Neuronal stem cell (in vitro differentiated cells): ENCODE measurements at places on chromosomes 5 and 9.

GRCh38 chr5:100654895-100655294 is 119.7 kb downstream of the FAM174A start:
- DNase-seq, result no peak

GRCh38 chr9:109901201-109901600 is 121.2 kb downstream of the PALM2AKAP2 start:
- no peak for DNase-seq

DNA sequence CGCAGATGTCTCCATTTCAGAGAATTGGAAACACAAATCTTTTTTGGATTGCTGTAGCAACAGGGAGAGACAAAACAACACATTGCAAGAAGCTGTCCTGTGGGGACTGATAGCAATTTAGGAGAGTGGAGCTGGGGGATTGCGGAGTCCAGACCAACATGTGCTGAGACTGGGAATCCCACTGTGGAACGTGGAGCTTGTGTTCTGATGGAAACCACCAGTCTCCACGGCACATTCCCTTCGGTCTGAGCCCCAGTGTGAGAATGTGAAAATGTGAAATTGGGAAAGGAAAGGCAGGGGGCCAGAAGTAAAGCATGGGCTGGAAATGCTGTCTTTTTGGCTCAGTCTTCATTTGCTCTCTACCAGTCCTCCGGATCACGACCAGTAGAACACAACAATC is 348.8 kb upstream of the TNC start:
- DNase-seq, result no peak

DNA sequence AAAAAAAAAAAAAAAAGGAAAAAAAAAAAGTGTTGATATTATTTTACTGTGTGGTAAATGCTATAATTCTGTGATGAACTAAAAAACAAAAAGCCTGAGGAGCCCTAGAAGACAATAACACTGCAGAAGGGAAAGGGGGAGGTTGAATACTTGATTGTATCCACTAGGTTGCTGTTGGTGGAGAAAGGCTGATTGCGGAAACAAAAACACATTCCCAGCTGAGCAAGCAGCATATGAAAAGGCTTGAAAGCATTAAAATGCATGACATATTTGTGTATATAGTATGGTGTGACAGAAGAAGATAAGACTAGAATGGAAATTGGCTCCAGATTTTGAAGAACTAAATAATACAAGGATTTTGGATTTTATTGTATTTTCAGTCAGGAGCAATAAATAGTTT is 8.9 kb downstream of the RABGAP1 start:
- no peak for DNase-seq

DNA sequence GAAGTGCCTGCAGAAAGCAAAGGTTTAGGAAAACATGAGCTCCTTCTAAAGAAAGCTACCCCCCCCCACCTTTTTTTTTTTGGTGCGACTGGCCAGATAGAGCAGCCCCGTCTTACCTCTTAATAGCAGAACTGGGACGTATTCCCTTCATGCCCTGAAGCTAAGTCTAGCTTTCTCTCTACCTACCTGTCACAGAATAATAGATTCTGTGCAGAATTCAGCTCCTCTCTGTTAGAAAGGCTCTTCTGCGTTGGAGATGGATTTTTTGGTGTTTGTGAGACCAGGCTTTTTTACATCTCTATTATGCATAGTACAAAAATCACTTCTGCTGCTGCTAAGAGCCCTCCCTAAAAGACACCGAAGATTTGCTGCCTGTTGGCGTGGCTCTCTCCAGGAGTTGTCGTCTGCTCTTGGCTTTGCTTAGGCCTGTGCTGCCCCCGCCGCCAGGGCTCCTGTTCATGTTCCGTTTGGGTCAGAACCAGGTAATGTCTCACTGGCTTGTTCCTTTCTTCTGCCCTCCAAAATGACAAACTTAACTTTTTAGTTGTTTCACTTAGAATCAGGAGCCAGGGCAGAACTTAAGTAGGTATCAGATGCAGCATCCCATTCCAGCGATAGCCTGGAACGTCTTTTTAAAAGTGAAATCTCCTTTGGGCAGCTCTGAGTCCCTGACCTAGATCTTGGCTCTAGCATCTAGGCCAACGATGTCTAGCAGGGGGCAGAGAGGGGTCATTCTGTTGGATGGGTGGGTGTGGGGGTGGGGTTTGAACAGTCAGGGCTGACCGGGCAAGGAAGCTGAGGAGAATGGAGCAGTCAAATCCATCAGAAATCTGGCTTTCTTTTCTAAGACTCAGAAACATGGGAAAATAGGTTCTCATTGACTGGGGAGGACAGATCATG is 2.5 kb downstream of the TRIO start:
- DNase-seq, result no peak

GRCh38 chr5:131204964-131205363 is 34.2 kb downstream of the LYRM7 start:
- DNase-seq, result no peak

- no peak for DNase-seq
Measured at GRCh38 chr5:142783601-142784341, 13.6 kb downstream of the ARHGAP26 start.

- DNase-seq, result no peak
Measured at GRCh38 chr9:17776735-17777134, 197.9 kb downstream of the SH3GL2 start.

- no peak for DNase-seq
Measured at GRCh38 chr9:89664010-89664409, 59.2 kb downstream of the GADD45G start.

DNA sequence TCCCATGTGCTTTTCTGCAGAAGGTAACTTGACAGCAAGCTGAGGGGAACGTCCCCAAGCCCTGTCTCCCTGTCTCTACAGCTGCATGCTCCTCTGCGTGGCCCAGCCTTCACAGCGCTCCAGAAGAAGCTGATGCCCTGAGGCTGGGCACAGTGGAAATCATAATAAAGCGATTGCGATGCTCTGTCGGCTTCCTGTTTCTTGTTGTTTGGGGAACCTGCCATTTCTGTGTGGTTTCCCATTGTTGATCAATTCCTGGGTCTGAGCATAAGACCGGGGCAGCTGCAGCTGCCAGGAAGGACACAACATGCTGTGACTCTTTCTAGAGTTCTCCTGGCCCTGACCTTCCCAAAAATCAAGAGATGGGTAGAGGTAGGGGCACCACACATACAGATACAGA is 7.2 kb upstream of the DNAJB5 start:
- DNase-seq, result no peak

DNA sequence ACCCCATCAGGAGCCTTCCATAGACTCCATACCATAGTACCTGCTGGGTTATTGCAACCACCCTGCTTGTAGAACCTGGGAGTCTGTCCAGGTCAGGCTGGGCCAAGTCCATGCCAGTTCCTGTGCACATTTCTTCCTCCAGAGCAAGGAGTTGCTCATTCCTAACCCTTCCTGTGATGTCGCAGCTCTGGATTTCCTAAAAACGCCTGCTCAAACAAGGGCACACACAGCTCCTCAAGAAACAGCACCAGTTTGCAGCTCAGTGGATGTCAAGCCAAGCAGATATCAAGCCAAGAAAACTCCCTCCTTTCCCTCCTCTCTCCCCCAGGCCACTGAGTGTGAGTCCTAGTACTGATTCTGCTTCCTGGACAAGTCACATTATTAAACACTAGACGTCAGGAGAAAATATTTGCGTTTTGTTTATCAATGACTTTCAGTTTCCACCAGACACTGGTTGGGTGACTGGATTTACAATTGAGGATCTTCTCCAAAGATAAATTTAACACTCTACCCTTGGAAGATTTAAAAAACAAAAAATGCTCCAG is 59.6 kb downstream of the SLC1A1 start:
- no peak for DNase-seq

DNA sequence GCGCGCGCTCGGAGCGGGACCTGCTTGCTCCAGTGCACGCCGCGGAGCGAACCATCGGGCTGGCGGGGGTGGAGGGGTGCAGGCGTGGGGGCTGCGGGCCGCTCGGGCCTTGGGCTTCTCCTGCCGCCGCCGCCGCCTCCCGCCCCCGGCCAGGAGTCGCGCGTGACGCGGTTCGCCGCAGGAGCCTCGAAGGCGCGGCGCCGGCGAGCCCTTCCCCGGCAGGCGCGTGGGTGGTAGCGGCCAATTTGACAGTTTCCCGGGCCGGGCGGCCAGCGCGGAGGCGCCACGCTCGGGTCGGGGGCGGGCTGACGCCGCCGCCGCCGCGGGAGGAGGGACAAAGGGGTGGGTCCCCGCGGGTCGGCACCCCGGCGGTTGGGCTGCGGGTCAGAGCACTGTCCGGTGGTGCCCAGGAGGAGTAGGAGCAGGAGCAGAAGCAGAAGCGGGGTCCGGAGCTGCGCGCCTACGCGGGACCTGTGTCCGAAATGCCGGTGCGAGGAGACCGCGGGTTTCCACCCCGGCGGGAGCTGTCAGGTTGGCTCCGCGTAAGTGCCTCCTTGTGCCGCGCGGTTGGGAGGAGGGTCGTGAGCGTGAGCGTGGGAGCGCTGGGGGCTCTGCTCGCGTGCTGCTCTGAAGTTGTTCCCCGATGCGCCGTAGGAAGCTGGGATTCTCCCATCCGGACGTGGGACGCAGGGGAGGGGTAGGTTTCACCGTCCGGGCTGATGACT is at the start of gene TJP2:
Gene TJP2 (plus strand): TSS at position 387 of the 725 bp plus-strand sequence. CDS start 96 bp downstream, at position 483.
- DNase-seq, result peak; percentile 54

- no peak for DNase-seq
Measured at GRCh38 chr9:124084087-124084486, 72.5 kb downstream of the LHX2 start.

- no peak for DNase-seq
Measured at GRCh38 chr5:93130624-93131490, 450.2 kb downstream of the NR2F1-AS1 start.

GRCh38 chr5:53479590-53480415 is 626 bp upstream of the FST start:
- DNase-seq, result peak; percentile 61

- no peak for DNase-seq
Measured at GRCh38 chr9:17719053-17719452, 140.2 kb downstream of the SH3GL2 start.

DNA sequence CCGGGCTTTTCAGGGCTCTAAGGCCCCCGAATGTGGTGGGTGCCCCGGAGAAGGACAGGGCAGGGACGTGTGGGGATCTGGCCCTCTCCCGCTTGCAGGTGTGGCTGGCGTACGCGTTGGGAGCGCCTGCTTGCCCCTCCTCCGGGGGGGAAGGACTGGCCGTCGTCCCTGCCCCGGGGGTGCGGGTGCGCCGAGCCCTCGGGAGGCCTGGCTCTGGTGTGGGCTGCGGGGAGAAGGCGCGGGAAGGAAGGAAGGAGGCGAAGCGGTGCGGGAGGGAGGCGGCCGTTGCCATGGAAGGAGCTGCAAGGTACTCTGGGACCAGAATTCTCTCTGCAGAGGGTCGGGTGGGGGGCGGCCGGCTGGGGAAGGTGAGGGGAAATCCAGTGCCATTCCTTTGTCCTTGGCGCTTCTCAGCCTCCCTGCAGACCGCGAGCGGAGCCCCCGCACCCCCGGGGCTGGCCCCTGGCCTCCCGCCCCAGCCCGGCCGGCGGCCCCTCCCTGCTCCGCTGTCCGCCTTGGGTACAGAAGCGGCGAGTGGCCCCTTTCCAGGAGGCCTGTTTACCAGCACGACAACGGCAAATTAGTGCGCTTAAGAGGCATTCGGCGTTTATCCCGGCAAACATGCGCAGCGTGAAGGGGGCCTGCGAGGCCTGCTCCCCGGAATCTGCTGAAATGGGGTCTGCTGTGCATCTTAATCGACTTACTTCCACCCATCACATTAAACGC is 67.1 kb upstream of the UNC5A start:
- DNase-seq, result no peak

DNA sequence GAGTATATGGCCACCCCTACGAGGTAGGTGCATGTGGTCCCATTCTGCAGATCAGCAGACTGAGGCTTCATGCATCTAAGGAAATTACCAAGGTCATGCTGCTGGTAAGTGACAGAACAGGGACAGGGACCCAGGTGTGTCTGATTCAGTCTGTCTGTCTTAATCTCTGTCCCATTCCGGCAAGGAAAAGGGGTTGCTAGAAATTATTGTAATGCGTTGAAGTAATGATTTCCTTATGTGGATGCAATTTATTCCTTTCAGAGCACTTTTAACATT is 76.8 kb downstream of the AMBP start:
- DNase-seq, result no peak

GRCh38 chr9:20619487-20620200 is 2.7 kb downstream of the MLLT3 start:
- DNase-seq, result peak; percentile 20

DNA sequence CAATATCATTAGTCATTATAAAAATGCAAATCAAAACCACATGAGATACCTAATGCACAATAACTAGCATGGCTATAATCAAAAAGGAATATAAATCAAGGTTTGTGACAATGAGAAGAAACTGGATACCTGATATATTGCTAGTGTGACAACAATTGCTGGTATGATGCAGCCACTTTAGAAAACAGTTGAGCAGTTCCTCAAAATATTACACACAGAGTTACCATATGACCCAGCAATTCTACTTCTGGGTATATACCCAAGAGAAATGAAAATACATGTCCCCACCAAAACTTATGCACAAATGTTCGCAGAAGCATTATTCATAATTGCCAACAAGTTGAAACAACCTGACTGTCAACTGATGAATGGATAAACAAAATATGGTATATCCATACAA is 339.7 kb upstream of the POU5F2 start:
- DNase-seq, result no peak

DNA sequence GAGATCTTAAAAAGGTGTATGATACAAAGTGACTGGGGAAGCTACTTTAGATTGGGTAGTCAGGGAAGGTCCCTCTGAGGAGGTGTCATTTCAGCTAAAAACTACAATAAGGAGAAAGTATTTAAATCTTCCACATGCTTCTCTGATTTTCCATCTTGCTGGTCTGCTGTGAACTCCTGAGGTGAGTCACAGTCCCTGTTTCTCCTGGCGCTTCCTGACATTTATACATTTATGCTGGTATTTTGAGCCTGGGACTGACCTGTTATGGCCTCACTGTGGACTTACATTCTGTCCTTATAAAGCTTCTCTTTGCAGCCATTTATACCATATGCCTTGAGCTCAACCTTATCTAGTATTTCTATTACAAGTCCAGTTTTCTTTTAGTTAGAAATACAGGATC is 95.1 kb downstream of the MED27 start:
- DNase-seq, result no peak
